Urinary bladder (tissue), 4 donors: ENCODE measurements at places on chromosomes 1 and 21. TPM values are rescaled to one million over a fixed set of nuclear protein-coding genes. Genes with fewer than 3 reads are reported as not detected.

DNA sequence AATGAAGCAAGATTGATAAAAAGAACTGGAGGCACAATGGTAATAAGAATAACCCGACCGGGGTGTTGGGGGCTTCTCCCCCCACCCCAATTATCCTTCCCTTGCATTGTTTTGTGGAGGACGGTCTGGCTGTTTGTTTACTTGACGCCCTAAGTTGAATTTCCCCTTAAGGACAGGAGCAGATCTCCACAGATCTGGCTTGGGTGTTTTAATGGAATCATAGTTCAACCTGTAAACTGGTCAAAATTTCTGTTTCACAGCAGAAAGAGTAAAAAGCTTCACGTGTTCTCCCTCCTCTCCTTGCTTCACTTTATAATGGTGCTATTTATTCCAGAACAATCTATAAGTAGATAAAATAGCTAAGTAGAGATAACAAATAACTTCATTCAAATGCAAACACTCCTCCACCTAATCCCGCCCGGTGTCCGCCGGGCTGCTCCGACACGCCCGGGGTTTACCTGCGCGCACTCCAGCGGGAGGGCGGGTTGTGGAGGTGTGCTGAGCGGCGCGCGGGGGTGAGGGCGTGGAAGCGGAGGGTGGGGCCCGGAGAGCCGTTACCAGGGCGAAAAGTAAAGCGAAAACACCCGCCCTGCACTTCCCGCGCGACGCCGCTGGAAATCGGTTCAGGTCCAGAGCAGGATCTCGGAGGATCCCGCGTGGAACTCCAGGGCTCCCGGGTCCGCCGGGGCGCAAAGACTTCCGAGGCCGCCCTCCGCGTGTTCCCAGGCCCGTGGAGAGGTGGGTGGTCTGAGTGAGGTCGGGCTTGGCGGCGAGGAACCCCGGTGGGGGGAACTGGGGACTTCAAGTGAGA, 2.0 kb upstream of the ATF3 start:
- no peak for DNase-seq

NUDT17 gene
- 5.9 TPM for total RNA-seq

- DNase-seq, result no peak
Measured at GRCh38 chr1:246790364-246790763, 66.2 kb downstream of the SCCPDH start.

DNA sequence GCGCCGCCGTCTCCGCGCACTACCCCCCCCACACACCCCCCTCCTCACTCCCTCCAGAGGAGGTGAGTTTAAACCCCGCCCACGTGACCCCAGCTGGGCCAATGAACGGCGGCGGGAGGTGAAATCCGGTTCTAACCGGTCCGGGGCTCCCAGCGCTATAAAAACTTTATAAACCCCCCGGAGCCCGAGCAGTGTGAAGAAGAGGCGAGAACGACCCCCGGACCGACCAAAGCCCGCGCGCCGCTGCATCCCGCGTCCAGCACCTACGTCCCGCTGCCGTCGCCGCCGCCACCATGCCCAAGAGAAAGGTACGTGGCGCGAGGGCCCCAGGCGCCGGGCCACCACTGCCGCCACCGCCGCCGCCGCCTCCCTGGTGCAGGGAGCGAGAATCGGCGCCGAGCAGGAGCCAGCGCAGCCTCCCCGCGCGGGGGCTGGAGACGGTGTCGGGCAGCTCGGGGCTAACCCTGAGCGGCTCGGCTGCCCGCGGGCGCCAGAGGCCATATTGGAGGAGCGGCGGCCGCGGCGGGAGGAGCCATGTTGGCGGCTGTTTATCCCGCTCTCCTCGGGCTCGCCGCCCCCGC, at the start of gene HMGN2:
HMGN2 (plus strand) TSS at position 121 of the 581 bp plus-strand sequence; CDS start at position 294, 173 bp downstream.
- DNase-seq, result peak; percentile 86

BMP8B gene
- total RNA-seq, result 1.6 TPM

BATF3 gene
- 2.3 TPM for total RNA-seq

DNA sequence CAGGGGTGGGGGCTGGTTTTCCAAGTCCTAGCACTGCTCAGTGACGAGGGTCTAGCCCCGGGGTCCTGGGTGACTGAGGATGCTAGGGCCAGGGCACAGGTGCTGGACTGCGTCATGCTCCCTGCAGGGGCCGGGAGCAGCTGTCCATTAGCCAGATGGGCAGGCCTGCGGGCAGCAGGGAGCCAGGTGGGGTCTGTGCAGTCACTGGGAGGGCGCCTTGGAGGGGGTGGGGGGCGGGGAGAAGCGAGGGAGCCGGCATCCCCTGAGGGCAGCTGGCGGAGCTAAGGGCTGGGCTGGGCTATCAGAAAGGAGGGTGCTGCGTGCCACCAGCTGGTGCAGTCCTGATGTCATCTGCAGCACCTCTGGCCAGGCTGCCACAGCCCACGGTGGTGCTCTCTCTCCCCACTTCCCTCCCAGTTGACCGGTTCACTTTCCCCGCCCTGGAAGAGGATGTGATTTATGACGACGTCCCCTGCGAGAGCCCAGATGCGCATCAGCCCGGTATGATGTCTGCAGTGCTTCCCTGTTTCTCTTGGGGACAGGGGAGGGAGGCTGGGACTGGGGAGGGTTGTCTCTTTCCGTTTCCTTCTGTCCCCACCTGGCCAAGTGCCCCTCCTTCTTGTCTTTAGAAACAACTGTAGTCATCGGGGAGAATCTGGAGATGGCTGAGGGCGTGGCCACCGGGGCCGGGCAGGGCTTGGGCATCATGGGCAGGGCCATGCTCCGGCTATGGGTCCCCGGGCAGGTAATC, 63.8 kb downstream of the ARHGEF10L start:
- no peak for DNase-seq

COL6A1 gene
- total RNA-seq, result 678 TPM

CCT8 gene
- 134 TPM for total RNA-seq

GRCh38 chr1:212035835-212036605, 472 bp downstream of the DTL start:
- no peak for DNase-seq

DNA sequence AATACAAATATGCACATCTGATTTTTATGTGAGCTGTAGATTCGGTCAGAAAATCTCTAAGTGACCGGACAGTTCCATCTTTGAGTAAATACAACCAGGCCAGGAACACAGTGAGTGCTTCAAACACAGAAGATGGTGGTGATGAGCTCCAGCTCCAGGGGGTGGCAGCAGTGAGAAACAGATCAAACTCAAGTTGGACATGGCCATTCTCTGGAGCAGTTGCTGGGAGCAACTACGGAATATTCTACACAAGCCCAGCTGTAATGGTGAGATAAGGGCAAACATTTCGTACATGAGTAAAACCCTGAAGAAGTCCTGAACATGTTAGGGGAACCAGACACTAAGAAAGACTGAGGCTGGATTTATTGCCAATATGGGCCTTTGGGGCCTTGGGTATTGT, 100.7 kb downstream of the BARHL2 start:
- no peak for DNase-seq

DIRAS3 gene
- total RNA-seq, result 3.0 TPM

FCRL2 gene
- 0.26 TPM for total RNA-seq

GRCh38 chr1:20095564-20096434, 23.5 kb downstream of the PLA2G2D start:
- no peak for DNase-seq

DNA sequence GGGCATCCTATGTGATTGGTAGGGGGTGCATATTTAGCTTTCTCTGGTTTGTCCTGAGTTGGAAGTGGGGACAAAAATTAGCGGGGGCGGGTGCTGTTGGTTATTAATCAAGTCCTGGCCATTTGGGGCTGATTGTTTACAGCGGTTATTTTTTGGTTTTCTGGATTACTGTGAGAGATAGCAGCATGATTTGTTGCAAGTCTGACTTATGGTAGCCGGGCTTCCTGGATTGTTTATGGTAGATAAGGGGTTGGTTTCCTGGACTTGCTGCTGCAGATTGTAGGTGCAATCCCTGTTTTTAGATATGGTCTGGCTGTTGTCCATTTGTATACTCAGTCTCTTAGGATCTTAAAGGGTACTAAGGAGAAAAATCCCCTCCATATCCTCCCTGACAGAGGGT, 12.1 kb upstream of the PROK1 start:
- no peak for DNase-seq

DNA sequence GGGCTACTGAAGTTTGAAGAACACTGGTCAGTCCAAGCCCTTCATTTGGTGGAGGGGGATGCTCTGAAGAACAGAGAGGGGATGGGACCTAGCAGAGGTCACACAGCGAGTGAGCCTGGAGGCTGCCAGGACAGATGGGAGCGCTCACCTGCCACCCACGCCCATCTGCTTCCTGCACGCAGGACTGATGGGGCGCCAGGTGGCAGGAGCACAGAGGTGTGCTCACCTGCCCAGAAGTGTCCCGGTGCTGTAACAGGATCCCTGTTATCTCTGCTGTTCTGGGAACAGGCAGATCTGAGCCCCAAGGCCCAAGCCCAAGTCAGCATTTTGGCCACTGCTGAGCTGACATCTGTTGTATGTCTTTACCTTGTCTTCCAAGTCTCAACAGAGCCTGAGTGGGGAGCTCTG, 40.5 kb downstream of the EPHB2 start:
- DNase-seq, result no peak

DNA sequence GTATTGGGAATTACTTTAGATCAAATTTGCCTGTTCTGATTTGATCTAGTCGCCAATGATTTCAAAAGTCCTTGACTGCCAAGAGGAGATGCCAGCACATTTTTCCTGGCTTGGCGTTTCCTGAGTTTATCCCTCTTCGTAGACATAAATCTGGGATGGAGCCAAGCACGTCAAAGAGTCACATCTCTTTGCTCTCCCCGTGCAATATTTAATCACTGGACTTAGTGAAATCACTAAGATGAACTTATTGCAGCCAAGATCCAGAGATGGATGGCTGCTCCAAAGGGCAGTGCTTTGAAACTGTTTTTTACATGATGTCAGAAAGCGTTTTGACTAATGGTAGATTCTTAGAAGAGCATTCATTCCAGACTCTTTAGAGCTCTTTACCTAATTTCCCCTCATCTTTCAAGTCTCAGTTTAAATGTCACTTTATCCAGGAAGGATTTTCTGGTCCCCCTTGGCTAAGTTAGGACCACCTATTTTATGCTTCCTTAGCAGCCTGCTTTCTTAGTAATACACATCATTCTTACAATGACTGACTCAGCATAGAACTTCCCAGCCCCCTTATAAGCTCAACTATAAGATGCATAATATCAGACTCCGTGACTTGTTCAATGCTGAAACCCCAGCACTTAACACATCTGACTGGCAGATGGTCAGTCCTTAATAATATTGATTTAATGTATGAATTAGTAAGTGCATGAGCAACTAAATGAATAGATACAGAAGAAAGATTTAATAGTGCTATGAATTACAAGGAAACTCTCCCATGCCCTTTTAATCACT, 94.4 kb upstream of the GREM2 start:
- no peak for DNase-seq

CA6 gene
- not detected for total RNA-seq

DNA sequence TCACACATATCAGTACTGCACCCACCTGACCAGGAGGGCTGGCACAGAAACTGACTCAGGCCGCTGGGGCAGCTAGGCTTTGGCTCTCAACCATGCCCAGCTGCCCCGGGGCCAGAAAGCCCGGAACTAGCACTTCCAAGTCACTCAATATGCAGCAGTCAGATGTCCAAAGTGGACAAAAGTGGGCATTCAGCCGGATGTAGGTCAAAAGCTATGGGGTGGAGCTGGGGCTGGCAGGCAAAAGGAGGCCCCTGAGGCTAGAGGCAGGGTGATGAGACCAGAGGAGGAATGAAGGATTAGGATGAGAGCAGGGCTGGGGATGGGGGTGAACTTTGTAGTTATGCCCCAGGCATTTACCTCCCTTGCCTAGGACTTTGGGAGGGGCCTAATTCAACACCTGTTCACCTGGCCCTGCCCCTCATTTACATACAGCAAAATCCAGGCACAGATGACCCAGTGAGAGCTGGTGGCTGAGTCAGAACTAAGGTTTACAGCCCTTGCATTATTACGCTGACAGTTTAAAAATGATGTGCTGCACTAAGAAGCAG, 30.7 kb upstream of the EDN2 start:
- no peak for DNase-seq

- DNase-seq, result no peak
Measured at GRCh38 chr1:98306517-98307089, 354.9 kb upstream of the SNX7 start.

DNA sequence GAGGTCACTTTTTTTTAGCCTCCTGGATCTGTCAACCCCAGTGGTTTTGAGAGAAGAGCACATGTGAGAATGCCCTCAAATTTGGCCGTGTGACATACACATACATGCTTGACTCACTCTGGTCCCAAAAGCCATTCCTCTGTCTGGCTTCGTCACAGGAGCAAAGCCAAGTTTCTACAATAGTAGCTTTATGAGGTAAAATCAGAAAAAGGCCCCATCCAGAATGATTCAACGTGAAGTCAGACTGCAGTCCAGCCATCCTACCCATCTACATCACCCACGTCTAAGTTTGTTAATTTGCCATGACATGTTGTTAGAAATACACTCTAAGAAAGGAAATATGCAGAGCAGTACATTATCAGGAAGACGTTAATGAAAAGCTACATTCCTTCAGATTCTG, 245.2 kb downstream of the SDCCAG8 start:
- DNase-seq, result no peak

DNA sequence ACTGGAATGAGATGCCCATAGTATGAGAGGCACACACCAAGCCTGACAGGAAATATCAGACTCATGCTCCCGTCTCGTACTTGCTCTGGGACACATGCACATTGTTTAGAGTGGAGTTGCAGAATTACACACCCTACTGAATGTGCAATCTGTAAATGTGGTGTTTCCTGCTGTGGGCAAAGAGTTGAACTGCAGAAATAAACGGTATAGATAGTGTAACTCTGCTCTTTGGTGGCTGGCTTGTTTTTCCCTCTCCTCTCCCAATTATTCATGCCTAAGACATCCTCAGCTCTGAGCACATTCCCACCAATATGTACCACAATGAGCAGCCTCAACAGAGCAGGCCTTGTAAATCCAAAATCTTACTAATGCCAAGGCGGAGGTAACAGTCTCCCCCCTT, 90.1 kb upstream of the DIRAS3 start:
- no peak for DNase-seq

ANXA9 gene
- total RNA-seq, result 5.2 TPM

TAS1R1 gene
- total RNA-seq, result not detected

GRCh38 chr1:211019266-211019665, 114.7 kb downstream of the KCNH1 start:
- DNase-seq, result no peak
